ENCODE measurements at places on chromosomes 5 and 9.

DNA sequence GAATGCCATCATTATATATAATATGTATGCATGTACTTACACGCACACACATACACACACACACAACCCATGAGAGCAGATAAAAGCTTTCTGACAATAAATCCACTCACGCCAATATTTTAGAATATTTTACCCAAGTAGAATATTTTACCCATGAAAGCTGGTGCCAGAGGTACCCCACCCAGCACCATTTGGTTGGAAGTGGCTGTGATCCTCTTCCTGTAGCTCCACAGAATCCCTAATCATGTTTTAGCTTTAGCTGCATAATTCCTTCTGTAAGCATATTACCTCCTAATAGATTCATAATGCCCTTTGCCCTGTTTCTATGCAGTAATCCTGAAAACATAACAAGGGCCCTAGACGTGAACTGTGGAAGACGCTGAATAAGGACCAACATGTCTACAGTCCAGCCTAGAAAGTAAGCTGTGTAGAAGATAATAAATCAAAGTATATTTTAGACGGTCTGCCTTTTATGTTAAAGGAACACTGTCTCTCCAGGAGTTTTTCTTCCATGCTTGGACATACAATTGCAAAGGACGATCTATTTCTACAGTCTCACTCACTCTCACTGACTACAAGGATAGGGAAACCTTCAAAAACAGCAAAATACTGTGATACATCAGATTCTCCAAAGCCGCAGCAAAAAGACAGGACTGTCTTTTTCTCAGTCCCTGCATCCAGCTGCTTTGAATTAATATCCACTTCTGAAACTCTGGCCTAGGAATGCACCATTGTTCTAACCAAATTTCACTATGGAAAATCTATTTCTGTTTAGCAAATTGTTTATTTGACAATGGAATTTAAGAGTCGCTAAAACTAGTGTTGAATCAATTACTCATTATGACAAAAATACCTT, 98.2 kb downstream of the USP20 start:
- no peak for DNase-seq

DNA sequence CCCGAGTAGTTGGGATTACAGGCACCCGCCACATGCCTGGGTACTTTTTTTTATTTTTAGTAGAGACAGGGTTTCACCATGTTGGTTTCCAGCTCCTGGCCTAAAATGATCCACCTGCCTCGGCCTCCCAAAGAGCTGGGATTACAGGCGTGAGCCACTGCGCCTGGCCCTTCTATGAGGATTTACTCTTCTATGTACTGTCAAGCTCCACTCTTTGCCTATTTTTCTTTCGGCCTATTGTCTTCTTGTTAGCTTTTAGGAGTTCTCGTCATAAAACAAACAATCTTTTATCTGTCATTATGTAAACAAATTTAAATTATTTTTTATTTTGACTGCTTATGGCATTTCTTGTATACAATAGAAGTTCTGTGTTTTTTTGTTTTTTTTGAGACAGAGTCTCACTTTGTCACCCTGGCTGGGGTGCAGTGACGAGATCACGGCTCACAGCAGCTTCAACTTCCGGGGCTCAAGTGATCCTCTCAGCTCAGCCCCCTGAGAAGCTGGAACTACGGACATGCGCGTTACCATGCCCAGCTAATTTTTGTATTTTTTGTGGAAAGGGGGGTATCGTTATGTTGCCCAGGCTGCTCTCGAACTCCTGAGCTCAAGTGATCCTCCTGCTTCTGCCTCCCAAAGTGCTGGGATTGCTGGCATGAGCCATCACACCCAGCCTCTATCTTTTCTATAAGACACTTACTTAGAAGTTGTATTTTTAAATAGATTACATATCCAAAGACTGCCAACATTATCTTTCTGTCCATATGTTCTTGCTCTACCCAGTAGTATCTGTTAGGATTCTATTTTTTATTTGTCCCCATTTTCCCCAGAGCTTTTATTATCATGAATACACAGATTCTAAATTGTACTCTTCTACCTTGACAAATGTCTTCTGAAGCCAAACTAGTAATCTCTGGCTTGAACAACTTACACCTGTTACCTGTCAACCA, 29.2 kb downstream of the CSNK1A1 start:
- DNase-seq, result no peak

GRCh38 chr5:146003852-146004251, 67.5 kb downstream of the SH3RF2 start:
- DNase-seq, result no peak

DNA sequence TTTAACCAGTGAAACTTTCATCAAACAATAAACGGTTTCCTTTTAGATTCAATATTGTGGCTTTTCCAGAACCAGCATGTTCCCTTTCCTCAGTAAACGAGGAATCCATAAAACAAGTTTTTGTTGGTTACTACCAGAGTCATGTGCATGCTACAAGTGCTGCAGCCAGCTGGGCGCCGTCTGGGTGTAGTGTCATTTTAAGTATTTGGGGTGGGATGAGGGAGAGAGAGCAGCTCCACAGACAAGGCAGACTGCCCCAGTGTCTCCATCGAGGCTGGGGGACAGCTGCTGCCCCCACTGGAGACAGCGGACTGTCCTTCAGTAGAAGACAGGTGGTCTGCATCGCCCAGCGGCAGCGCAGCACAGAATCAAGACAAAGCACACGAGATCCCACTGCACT, 17.3 kb downstream of the ARPC5L start:
- DNase-seq, result no peak

GRCh38 chr9:124345063-124345462, 70.2 kb downstream of the PSMB7 start:
- DNase-seq, result no peak

DNA sequence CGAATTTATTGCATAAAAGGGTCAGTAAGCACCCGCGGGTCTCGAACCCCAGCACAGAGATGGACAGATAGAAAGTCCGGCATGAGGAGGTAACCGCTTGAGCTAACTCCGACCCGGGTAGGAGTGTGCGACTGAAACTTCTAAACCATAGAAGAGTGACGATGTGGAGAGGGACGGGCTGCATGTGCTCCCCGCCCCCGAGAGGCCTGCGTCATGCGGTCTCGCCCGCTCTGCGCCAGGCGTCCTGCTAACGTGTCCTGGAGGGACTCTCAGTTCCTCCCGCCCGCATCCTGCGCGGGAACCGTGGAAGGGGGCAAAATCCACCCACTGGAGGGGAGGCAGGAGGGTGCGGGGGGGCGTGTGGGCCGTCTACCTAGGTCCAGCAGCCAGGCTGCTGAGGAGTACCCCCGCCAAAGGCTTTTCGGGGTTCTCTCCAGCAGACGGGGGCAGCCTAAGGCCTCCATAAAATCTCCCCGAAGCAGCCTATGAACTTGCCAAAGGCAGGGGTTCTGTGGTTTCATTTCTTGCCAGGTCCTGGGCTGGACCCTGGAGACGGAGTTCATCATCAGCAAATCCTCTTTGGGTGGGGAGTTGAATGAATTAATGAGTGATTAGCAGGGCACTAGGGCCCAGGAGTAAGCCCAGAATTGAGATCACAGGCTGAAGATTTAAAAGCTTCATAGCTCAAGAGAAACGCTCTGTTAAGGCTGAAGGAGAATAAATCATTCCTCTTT, 51.9 kb downstream of the TGFBI start:
- no peak for DNase-seq

Data from ELF-1 (cell line).